Neural cell (in vitro differentiated cells): ENCODE measurements at places on chromosomes 6 and 20. TPM values are rescaled to one million over a fixed set of nuclear protein-coding genes. Genes with fewer than 3 reads are reported as not detected.

GPX5 gene
- polyA plus RNA-seq = not detected in 2 replicates

SLC24A3 gene
- 6.5 and 7.4 TPM in 2 replicates for polyA plus RNA-seq

SRSF12 gene
- polyA plus RNA-seq = 42.1 and 44.0 TPM in 2 replicates

NKAPL gene
- not detected in 2 replicates for polyA plus RNA-seq

HLA-DQB1 gene
- polyA plus RNA-seq = not detected in 2 replicates

ENPP5 gene
- polyA plus RNA-seq = 1.1 and 1.2 TPM in 2 replicates

ARHGAP40 gene
- 0.61 TPM in 1 of 2 replicates, not detected in the other for polyA plus RNA-seq

GNL1 gene
- polyA plus RNA-seq = 32.1 and 38.9 TPM in 2 replicates

AHCY gene
- 37.1 and 47.8 TPM in 2 replicates for polyA plus RNA-seq

RAET1E gene
- not detected in 2 replicates for polyA plus RNA-seq

SMOC2 gene
- polyA plus RNA-seq = 0.50 and 1.2 TPM in 2 replicates
